ENCODE measurements at places on chromosomes 6 and 20.
A peak's percentile ranks its signal among the peaks of the same experiment; 100 is the strongest.

GRCh38 chr6:38039502-38039901 lies 220.0 kb downstream of the ZFAND3 start:
- no peak for DNase-seq

- DNase-seq: no peak
These were observed 39.9 kb downstream of the YTHDF1 start for GRCh38 chr20:63176034-63176426.

DNA sequence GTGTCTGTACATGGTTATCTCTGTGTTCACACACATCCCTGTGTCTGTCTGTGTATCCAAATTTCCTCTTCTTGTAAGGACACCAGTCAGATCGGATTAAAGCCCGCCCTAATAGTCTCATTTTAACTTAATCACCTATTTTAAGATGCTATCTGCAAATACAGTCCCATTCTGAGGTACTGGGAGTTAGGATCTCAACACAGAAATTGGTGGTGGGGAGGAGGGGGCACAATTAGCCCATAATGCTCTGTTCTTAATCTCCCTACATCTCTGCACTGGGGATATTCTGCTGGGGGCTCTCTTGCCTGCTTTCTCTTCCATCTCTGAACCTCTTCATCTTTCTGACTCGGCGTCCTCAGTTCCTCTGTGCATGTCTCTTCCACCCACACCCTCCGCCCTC lies 320.7 kb downstream of the CDC5L start:
- DNase-seq: no peak

DNA sequence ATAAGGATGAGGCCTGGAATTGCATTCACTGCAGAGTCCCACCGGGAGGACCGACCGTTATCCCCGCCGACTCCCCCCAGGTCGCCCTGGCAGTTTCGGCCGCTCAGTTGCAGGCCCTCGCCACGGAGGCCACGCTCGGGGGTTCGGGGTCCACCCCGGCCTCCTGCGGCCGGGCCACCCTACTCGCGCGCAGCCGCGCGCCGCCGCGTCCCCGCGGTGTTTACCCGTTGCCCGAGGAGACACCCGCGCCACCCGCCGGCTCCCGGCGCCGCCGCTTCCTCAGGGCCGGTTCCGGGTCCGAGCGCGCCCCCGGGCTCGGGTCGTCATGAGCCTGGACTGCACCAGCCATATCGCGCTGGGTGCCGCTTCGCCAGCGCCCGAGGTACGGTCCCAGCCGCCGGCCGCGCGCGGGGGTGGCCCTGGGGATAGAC lies at the start of gene CCDC170:
Gene CCDC170, plus strand, starts transcription at position 214 of the 431 bp plus-strand sequence. Its CDS starts 112 bp downstream, at position 326.
- peak; percentile 9 for DNase-seq

GRCh38 chr6:208364-208763 lies 83.9 kb upstream of the DUSP22 start:
- DNase-seq: no peak

DNA sequence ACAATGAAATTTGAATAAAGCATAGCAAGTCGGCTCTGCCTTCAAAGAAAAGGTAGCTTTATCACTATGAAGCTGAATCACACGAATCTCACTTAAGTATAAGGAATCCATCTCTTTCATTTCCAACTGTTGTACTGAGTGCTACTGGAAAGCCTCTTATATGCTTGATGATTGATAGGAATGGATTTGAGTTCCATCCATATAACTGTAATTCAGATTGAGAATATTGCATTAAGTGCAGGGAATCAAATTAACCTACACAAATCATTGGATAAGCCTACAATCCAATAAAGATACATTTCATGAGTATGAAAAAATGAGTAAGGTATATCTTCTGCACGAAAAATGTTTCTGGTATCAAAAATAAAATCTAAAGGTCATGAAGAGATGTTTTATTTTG lies 444.8 kb upstream of the PLCB4 start:
- no peak for DNase-seq

- no peak for DNase-seq
These were observed at the start of gene SLC52A3 for GRCh38 chr20:768426-768978. Gene SLC52A3 (minus strand): TSS chr20:768500. CDS start chr20:765774, 2,726 bp downstream.

- DNase-seq: no peak
These were observed 612.2 kb downstream of the HDGFL1 start for GRCh38 chr6:23181356-23182110.

GRCh38 chr20:13296070-13296469 lies 75.0 kb downstream of the ISM1 start:
- no peak for DNase-seq

DNA sequence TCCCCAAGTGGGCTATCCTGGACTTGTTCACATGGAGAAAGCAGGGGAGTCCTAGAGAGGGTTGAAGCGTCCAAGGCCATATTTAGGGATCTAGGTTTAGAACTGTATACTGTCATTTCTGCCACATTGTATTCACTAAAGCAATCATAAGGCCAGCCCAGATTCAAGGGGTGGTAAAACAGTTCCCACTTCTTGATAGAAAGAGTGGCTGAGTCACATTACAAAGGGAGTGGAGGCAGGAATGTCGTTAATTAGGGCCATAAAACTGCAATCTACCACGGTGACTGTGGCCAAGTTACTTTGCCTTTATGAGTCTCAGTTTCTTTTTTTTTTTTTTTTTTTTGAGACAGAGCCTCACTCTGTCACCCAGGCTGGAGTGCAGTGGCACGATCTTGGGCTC lies 7.4 kb upstream of the UBR2 start:
- no peak for DNase-seq

- DNase-seq: no peak
These were observed 17.8 kb downstream of the TOMM34 start for GRCh38 chr20:44942264-44942973.

- no peak for DNase-seq
These were observed 47.9 kb downstream of the CD2AP start for GRCh38 chr6:47525330-47526057.

DNA sequence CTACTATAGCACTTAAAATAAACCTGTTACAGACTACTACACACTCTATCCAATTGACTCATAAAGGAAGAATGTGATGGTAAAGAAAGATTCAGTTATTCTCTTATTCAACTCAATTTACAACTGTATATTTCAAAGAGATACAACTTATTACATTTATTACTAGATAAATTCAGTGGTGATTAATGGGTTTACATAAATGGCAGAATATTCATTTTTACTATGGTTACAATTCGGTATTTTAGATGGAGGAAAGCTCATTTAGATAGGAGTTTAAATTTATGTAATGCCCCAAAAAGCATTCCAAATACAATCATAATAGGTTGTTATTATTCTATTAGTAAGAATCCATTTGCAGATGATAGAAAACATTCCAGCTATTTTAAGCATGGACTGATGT lies 439.1 kb upstream of the OPRM1 start:
- DNase-seq: no peak

GRCh38 chr20:12153628-12154027 lies 235.9 kb downstream of the BTBD3 start:
- DNase-seq: no peak

DNA sequence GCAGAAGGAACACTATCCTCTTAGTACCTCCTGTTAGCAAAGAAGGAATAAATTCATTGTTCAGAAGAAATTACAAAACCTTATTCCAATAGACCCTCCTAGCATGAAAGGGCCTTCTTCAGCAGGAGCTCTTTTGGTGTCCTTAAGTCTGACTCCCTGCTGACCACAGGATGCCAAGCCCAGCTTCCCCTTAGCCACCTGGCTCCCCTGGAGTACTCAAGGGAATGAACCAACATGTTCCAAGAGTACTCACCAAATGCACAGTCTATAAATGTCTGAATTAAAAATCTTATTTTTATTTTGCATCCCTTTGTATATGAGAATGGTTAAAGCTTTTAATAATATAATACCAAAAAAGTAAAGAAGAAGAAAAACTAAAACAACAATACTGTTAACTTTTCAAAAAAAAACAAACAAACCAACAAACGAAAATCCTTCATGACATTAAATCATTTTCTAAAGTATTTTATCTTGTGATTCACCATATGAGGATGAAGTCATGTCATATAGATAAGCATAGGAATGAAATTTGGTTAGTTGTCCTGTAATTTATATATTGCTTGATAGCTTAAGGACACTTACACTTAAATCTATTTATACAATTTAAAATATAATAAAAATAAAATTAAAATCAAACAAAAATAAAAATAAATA lies 1355.1 kb downstream of the HACE1 start:
- no peak for DNase-seq

DNA sequence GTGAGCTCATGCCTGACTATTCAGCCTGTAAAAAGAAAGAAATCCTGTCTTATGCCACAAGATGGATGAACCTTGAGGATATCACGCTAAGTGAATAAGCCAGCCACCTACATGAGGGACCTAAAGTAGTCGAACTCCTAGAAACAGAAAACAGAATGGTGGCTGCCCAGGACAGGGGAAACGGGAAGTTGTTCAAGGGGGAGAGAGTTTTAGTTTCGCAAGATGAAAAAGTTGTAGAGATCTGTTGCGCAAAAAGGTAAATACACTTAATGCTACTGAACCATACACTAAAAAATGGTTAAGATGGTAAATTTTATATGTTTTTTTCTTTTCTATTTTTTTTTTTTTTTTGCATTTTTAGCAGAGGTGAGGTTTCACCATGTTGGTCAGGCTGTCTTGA lies 74.1 kb upstream of the RALY start:
- no peak for DNase-seq

GRCh38 chr6:129235167-129236000 lies 352.4 kb downstream of the LAMA2 start:
- DNase-seq: no peak

DNA sequence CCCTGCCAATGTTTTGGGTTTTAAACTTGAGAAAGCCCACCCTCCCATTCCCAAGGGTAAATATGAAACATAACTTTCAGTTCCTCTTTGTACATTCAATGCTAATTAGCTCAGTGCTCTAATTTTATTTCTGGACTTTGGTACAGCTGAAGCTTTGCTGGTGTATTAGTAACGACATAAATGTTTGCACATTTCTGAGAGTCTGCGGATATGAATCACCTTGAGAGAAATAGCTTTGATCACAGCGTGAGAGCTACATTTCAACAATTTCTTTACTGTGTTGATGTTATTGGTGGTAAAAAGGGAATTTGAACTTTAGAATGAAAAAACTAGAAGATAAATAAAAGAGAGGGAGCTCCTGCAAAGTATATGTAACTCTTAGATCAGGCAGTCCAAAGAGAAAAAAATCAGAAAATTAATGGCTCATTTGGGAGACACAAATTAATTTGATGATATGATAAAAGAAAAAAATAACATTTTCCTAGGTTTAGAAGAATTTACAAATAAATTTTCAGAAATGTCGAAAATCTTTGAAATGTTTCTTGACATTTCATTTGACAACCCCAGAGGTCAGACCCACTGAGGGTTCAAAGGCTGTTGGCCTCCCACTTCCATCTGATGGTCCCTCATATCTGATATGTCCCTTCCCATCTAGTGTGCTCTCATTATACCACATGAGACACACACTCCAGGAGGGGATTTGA lies 38.5 kb upstream of the CAP2 start:
- no peak for DNase-seq

DNA sequence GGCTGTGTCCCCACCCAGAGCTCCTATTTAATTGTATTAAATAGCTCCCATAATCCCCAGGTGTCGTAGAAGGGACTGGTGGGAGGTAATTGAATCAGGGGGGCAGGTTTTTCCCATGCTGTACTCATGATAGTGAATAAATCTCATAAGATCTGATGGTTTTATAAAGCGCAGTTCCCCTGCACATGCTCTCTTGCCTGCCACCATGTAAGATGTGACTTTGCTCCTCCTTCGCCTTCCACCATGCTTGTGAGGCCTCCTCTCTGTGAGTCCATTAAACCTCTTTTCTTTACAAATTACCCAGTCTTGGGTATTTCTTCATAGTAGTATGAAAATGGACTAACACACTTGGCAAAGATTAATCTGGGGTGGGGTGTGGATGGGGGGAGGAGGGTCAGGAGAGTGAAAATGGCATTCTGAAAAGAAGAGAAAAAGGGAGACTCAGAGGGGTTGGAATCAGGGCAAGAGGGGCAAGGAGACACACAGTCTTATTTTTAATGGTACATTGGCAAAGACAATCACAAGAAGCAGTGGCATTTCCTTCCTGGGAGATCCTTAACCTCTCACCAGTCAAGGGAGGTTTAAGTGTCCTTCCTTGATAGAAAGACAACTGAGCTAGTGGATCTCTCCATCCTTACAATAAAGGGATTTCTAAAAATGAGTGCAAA lies 37.5 kb upstream of the NOX3 start:
- DNase-seq: no peak

- DNase-seq: no peak
These were observed 22.0 kb downstream of the ERGIC3 start for GRCh38 chr20:35563834-35564233.

DNA sequence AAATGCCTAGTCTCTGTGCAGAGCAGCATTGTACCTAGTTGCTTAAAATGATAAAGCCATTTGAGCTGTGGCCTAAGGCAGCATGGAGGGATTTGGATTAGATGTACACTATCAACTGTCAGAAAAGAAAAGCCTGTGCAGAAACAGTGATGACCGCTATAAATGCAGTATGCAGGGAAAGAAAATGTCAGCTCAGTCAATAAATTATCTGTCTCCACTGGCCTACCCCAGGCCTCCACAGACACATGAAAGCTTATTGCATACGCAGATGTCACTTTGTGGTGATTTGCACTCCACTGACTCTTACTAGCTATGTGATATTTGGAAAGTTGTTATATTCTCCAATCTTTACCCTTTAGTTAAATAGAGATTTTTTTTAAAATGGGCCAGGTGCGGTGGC lies 221.9 kb upstream of the OPRM1 start:
- DNase-seq: no peak

GRCh38 chr6:33585403-33586107 lies 5.5 kb upstream of the BAK1 start:
- peak; percentile 88 for DNase-seq

GRCh38 chr6:105120570-105120969 lies 59.2 kb downstream of the POPDC3 start:
- DNase-seq: no peak

GRCh38 chr20:53231061-53231460 lies 258.9 kb downstream of the TSHZ2 start:
- no peak for DNase-seq

- DNase-seq: no peak
These were observed 934.4 kb downstream of the HACE1 start for GRCh38 chr6:103925317-103925716.

DNA sequence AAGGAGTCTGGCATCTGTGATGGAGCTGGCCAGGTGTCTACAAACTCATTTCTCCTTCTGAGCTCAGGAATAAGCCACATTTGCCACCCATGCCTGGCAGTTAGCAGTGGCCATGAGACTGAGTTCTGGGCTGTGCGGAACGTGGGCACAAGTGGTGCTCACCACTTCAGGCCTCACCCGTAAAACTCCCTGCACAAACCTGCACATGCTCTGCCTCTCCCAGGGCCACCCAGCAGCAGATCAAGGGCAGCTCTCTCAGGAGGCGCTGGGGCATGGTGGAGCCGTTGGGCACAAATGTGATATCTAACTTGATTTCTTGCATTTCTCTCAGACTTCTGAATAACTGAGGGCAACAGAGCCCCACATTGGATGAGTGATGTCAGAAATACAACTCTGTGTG lies 269.5 kb downstream of the HIVEP2 start:
- DNase-seq: no peak

GRCh38 chr6:17988422-17988944 lies 1.0 kb upstream of the KIF13A start:
- no peak for DNase-seq

GRCh38 chr6:160132297-160132637 lies 10.7 kb downstream of the SLC22A1 start:
- DNase-seq: no peak
